Activated CD4-positive, alpha-beta T cell treated with anti-CD3 and anti-CD28 coated beads, Interleukin-2, amount 10 ng/mL, durations not matched to agents 7 days and 5 days (primary cell): ENCODE measurements at places on chromosomes 6 and 20. TPM values are rescaled to one million over a fixed set of nuclear protein-coding genes. Genes with fewer than 3 reads are reported as not detected.

GRCh38 chr6:168440520-168441433 is at the start of gene SMOC2:
TSS of gene SMOC2 (plus strand) at chr6:168441184. CDS start at chr6:168441371, 187 bp downstream.
- no peak for DNase-seq

- DNase-seq: no peak
Observed at GRCh38 chr6:33744895-33745546, 1.7 kb downstream of the IP6K3 start.

Gene SNX14
- 49.0 TPM for total RNA-seq

Gene PACRG
- 0.32 TPM for total RNA-seq

Gene CTAGE9
- not detected for total RNA-seq

- peak; percentile 75 for DNase-seq
Observed at GRCh38 chr6:24494821-24495795, at the start of gene ALDH5A1. TSS of gene ALDH5A1 (plus strand) at chr6:24494969. CDS start at chr6:24494997, 28 bp downstream.

- no peak for DNase-seq
Observed at GRCh38 chr20:842547-842940, 9.0 kb downstream of the FAM110A start.

DNA sequence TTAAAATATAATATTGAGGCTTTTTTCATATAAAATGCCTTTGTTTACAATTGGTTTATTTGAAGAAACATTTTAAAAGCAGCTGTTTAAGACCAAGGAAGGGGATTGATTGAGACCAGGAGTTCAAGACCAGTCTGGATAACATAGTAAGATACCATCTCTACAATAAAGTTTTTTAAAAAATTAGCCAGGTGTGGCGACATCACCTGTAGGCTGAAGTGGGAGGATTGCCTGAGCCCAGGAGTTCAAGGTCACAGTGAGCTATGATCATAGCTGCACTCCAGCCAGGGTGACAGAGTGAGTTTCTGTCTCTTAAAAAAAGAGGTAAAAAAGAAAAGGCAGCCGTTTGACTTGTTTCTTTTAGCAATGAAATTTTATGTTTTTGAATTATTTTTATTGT is 117.0 kb downstream of the STXBP5 start:
- no peak for DNase-seq

GRCh38 chr6:152221806-152222628 is 414.5 kb downstream of the ESR1 start:
- DNase-seq: no peak

Gene EPPIN
- total RNA-seq: not detected

- DNase-seq: no peak
Observed at GRCh38 chr6:125910527-125910926, 46.0 kb upstream of the HINT3 start.

Gene CCHCR1
- total RNA-seq: 44.7 TPM

DNA sequence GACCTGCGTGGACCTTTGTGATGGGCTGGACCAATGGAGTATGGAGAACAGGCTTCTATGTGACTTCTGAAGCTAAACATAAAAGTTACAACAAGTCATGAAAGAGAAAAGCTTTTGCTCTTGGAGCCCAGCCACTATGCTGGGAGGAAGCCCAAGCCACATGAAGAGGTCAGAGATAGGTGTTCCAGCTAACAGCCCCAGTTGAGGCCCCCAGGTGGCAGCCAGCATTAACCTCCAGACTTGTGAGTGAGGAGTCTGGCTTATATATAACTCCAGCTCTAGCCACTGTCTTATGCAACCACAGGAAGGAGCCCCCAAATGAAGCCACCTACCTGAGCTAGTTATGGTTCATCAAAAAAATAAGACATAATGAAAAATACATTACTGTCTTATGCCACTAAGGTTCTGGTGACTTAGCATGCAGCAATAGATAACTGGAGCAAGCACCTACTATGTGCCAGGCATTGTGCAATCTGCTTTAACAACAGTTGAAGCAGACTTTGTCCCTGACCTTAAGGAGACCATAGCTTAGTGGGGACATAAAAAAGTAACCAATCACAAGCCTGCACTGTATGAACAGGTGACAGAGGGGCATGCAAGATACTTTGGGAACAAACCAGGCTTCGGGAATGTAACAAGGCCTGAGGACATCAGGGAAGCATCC is 599.6 kb downstream of the PTPRT start:
- no peak for DNase-seq

GRCh38 chr6:16081326-16081725 is 47.6 kb upstream of the MYLIP start:
- no peak for DNase-seq

DNA sequence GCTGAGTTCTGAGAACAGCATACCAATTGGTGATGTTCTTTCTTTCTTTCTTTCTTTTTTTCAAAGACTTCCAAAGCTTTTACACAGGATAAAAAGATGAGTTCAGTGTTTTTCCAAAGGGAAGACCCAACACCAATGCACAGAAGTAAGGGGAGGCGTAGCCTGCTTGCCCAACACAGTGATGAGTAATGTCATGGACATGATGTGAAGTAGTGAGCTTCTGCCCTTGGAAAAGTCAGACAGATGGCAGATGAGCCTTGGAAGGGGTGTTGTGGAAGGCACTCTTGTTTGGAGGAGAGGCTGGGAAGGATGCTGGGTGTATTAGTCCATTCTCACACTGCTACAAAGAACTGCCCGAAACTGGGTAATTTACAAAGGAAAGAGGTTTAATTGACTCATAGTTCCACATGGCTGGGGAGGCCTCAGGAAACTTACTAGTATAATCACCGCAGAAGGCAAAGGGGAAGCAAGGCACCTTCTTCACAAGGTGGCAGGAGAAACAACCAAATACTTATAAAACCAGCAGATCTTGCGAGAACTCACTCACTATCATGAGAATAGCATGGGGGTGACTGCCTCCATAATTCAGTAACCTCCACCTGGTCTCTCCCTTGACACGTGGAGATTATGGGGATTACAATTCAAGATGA is 12.6 kb downstream of the LRP11 start:
- DNase-seq: no peak

DNA sequence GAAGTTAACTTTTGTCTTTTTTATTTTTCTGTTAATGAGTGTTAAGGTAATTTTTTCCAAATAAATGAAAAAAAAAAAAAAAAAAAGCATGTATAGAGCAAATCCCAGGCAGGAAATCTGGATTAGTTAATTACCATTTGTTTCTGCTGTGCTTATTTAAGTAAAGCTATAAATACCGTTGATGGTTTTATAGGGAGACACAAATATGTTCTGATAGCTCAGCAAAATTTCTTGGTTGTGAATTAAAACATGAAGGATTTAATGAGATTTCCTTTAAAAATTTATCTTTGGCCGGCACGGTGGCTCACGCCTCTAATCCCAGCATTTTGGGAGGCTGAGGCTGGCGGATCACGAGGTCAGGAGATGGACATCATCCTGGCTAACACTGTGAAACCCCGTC is 189.4 kb downstream of the CD109 start:
- no peak for DNase-seq

DNA sequence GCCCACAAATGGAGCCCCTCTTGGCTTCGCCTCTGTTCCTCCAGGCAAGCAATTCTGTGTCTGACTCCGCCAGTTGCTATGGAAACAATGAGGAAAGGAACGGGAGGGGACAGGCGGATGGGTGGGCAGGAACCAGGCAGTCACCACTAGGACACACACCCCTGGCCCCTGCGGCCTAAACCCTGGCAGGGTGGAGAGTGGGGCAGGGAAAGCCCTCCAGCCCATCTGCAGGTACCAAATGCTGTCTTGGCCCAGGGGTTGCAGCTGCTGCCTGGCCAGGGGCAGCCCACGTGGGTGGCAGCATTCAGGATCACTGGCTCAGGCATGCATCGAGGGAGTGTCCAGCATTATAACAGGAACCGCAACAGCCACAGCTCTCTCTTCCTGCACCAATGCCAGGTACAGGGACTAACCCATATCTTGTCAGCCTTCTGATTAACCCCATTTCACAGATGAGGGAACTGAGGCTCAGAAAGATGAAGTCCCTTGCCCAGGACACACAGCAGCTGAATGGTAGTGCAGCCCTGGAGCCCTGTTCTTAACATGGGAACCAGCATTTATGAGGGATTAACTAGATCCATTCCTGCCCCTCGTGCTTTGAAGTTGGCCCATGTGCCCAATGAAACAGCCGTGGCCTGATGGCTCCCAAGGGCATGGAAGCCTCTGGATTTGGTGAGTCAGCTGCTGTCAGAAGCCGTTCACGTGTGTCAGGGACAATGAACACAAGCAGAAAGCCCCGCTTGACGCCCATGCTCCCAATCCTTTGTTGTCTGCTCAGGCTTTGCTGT is 66.3 kb downstream of the NOL4L start:
- DNase-seq: no peak

- no peak for DNase-seq
Observed at GRCh38 chr6:126318797-126319196, 21.1 kb upstream of the CENPW start.

- DNase-seq: no peak
Observed at GRCh38 chr6:135527116-135527959, 29.8 kb upstream of the AHI1 start.

- no peak for DNase-seq
Observed at GRCh38 chr20:5864428-5864827, 85.9 kb downstream of the TRMT6 start.

Gene LRRN4
- not detected for total RNA-seq

Gene EYA4
- total RNA-seq: not detected

DNA sequence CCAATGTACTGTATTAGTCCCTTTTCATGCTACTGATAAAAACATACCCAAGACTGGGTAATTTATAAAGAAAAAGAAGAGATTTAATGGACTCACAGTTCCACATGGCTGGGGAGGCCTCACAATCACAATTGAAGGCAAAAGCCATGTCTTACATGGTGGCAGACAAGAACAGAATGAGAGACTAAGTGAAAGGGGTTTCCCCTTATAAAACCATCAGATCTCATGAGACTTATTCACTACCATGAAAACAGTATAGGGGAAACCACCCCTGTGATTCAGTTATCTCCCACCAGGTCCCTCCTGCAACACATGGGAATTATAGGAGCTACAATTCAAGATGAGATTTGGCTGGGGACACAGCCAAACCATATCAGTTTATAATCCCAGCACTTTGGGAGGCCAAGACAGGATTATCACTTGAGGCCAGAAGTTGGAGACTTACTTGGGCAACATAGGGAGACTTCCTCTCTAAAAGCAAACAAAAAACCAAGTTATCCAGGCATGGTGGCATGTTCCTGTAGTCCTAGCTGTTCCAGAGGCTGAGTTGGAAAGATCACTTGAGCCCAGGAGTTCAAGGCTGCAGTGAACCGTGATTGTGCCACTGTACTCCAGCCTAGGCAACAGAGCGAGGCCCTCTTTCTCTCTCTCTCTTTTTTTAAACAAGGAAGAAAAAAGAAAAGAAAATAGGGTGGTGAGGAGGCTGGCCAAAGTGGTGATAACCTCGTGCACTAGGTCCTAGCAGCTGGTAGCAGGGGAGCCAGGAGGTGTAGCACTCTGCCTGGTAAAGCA is 22.9 kb upstream of the DDR1 start:
- no peak for DNase-seq

DNA sequence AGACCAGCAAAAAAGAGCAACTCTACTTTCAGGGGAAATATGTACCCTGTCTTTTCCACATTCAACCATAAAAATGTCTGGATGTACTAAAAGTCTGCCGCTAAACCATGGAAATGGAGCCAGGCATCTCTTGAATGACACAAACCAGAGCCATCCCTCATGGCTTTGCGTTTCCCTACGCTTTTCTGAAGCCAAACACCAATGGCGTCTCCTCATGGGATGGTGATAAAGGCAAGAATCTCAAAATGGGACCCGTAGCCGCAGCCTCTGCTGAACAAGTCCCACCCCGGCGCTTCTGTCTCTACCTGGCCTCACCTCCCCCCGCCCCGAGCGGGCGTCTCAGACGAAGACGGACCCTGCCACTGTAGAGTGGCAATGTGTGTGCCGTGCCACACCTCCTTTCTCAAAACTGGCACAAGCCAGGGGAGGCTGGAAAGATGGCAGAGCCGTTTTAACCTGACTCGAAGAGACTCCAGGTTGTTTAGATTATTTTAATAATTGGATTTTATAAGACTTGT is 80.3 kb upstream of the AFDN start:
- no peak for DNase-seq

DNA sequence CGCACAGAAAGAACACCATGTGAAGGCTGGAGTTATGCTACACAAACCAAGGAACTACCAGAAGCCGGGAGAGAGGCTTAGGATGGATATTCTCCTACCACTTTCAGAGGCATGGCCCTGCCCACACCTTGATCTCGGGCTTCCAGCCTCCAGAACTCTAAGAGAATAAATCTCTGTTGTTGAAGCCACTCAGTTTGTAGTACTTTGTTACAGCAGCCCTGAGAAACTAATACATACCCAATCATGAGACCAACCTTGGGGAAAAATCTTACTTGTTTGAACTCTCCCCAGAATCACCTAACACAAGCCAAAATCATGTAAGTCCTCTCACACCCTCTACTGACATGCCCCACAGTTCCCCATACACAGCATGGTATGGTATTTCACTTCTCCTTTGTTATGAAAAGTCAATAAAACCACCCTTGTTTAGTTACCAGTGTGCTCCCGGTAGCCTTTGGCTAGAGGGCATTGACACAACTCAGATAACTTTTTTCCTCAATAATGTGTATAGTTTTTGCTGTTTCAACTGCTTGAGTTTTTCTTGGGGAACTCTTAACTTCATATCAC is 40.7 kb upstream of the SLC2A12 start:
- no peak for DNase-seq

DNA sequence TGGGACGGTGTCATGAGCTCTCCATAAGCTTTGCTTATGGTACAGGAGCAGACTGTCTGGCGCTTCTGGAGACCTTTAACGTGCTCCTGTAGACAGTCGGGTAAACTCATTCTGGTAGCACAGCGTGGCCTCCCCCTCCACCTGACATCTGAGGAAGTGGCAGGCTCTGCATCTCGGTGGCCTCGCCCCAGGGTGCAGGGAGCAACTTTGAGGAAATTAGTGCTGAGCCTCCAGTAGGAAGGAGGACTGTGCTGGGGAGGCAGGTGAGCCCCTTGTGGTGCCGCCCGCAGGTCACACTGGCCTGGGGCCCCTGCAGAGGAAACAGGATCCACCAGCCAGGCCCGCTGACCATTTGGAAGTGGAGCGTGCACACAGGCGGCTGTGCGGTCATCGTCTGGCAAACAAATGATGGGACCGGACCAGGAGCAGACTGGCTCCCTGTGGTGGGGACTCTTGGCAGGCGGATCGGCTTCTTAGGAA is 57.9 kb downstream of the SYNJ2 start:
- peak; percentile 25 for DNase-seq

DNA sequence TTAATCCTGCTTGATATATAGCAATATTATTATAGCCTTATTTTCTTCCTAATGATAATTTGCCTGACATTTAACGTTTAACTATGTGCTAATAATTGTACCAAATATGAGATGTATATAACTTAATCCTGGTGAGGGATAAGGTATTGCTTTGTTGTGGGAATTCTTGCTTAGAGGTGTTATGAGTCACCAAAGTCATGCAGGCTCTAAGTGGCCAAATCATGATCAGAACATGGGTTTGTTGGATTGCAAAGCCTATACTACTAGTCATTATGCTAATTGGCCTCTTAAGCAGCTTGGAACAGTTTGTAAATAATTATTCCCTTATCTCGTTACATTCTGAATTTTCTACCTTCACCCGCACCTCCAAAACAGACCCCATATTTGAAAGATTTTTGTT is 21.9 kb upstream of the C6orf141 start:
- DNase-seq: no peak

- DNase-seq: peak; percentile 33
Observed at GRCh38 chr20:17533396-17533795, 2.2 kb upstream of the BFSP1 start.

Gene PTCHD4
- total RNA-seq: not detected

GRCh38 chr6:80637312-80637711 is 530.8 kb downstream of the BCKDHB start:
- no peak for DNase-seq

Gene PPIL4
- 17.6 TPM for total RNA-seq

GRCh38 chr6:81130969-81131368 is 621.5 kb downstream of the TENT5A start:
- no peak for DNase-seq
